ENCODE measurements at places on chromosomes 7 and 10.

GRCh38 chr7:6691103-6691502 lies 15.6 kb downstream of the ZNF12 start:
- DNase-seq = no peak

DNA sequence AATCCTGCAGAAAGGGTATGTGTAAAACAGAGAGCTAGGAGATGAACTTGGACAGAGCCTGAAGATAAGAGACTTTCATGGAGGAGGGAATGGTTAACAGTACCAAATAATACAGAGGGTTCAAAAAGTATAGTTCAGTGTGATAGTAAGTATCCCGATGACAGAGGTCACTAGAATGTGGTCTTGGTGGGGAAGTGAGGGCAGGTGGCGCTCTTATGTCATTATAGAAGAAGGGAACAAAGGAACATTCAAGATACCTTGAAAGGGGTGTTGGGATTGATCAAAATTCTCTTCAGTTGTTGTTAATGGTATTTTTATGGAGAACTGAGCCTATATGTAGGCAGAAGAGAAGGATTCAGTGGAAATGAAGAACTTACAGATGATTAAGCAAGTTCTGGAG lies 312.5 kb downstream of the SUGCT start:
- DNase-seq = no peak

DNA sequence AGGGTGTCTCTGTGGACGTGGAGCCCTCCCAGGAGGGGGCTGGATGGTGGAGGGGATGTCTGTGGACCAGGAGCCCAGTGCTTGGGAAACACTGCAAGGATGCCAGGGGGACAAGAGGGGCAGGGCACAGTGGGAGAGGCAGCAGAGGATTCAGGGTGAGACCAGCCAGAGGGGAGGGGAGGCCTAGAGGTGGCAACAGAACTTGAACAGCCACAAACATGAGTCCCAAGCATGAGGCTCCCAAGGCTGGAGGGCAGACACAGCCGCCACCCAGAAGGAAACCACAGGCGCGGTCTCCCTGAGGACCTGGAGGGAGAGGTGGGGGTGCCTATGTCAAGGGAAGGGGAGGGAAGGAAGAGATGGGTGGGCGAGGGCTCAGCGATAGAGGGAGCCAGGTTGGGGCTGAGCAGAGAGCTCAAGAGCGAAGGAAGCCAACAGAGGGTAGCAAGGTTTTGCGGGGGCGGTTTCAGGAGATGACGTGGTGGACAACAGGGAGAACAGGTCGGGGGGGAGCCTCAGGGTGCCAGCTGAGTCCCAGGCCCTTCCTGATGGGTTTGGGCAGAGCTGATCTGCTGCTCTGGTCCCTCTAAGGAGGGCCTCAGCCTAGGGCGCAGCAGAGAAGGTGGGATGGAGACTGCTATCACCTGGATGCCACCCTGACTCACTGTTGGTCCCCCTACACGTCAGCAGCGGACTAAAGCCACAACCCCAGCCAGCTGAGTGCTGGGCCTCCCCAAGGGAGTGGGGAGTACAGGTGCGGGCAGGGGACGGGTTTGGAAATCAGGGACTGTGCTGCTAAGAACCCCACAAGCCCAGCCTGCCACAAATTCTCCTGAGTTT lies 6.7 kb upstream of the PILRA start:
- DNase-seq = no peak

DNA sequence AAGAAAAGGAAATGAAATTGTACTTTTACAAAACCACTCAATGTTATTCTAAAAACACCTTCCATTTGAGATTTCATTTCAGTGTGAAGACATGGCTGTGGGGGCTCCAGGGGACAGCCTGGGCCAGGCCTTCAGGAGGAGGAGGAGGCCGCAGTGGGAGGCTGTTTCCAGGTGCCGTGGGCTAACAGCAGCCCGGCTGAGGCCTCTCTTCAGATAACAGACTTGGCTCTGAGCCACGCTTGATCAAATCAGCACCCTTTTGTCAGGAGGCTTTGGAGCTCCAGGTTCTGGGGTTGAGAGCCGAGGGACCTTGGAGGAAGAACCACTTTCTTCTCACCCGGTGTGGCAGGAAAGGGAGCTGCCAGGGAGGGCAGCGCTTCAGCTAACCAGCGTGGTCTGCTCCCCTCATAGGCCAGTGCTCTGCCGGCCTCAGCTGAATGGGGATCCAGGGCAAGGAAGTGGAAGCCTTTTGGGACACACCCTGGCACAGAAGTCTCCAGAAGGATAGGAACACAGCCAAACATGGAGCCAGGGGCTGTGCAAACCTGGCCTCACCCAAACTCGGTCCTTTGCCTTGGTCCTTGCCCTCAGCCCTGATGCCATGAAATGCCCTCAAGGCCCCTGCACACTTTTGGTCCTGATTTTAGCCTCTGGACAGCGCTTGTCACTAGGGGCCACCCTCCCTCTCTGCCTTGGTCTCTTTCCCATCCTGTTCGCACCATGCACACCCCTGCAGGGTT lies 23.5 kb upstream of the CHST15 start:
- no peak for DNase-seq

DNA sequence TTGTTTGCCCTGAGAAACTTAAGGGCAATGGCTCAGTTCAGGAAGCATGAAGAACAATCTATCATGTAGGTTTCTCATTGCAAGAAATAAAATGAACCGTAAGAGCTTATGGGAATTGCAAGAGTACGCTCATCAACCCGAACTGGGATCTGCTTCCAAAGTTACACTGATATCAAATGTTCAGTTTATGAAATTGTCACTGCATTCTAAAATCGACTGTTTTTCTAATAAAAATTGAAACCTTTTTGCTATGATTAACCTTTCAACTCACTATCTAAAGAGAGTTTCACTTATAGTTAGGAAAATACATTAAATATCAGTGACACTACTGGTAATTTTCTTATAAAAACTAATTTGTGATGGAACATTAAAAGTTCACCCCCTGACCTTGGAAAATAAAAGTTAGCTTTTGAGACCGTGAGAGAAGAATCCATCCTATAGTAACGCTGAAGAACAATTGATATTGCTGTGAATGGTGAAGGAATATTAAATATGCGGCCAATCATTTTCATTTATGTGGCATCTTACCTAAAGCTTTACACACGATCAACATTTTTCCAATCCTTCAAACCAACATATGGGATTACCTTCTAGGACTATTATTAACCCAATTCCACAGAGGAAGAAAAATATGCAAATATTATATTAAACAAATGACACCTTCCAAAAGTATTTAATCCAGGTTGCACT lies 2.2 kb downstream of the MEOX2 start:
- DNase-seq = peak; percentile 59

DNA sequence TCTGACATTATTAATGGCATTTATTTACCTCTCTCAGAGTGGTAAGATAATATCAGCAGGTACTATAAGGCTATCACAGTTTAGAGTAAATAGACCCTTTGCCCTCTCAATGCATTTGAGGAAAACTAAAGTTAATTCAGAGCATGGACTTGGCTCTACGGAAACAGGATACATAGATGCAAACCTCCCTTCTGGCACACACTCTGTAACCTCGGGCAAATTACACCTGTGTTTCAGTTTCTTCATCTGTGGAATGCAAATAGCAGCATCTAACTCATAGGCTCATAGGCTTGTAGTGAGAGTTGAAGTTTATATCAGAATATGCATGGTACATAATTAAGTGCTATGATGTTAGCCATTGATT lies 5.6 kb downstream of the RAPGEF5 start:
- no peak for DNase-seq

GRCh38 chr7:52962402-52963076 lies 72.9 kb upstream of the POM121L12 start:
- DNase-seq = no peak

- DNase-seq = no peak
Measured at GRCh38 chr7:128887169-128888038, 23.1 kb downstream of the KCP start.

DNA sequence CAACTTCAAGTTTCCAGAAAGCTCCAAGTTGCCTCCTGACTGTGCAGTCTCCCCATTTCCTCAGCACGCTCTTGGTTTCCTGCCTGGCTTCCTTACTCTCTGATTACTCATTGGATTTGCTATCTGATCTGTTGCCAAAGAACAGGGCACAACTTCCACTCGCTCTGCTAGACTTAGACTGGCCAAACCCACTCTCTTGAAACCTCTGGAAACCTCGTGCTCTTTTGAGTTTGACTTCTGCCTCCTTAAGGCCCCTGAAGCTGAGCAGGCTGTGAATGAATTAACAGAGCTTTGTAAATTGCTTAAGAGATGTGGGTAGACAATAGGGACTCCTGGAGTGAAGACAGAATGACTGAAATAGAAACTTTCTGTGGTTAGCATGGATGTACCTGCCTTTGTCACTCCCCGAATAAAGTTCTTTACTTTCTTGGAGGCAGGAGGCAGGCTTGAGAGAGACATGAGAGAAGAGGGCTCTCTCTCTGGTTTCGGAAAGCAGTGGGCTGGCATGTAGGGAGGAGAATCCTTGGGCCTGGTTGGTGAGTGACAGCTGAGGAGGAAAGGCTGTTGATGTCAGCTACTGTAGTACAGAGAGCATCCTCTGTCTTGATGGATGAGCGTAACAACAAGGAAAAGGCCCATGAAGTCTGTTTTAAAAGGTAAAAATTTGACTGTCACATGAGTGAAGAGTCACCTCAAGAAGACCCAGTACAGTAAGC lies 70.8 kb downstream of the CHN2 start:
- DNase-seq = no peak

DNA sequence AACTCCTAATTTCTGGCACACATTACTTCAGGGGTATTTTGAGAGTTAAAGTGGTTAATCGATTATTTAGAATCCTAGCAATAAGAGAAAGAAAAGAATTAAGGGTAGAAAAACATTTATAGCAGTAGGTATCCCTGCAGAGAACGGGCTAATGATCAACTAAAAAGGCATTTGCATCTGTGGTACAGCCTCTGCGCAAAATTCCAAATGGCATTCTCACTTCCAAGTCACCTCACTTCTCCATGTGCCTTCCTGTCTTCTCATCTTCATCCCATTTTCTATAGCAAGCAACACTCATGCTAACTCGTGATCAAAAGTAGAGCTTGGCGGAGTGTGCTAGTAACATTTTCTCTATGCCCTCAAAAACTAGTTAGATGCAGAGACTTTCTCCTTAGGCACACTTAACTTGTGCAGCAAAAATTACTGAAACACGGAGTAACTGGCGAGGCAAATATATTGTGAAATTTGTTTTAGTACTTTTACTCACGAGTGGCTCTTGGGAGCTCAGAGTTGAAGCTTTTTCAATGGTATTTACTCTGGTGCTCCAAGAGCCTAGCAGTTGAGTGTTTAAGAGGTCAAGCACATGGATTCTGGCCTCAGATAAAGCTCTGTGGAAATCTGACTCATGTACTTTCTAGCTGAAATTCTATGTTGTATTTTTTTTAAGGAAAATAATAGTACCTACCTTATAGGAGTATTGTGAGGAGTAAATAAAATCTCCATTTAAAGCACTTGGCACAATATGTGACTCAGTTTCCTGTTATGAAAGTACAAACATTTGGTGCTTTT lies 65.1 kb downstream of the MET start:
- DNase-seq = no peak

DNA sequence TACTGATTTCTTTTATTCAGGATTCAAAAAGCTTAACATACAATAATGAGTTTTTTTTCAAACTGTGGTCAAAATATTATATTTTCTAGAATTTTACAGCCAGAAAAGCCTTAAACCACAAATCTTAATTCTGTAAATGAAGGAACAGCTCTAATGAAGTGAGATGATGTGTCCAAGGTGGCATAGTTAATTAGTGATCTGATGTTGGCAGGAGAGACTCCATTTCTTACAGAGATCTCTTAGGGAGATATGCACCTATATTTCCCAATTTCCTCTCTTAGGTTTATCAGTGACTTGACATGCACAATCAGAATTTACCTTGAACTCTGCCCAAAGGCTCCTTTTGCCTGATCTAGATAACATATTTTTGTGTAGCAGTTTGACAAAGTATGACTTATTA lies 211.1 kb upstream of the ZNF804B start:
- DNase-seq = no peak

GRCh38 chr10:44378626-44379025 lies 6.3 kb downstream of the CXCL12 start:
- DNase-seq = no peak

DNA sequence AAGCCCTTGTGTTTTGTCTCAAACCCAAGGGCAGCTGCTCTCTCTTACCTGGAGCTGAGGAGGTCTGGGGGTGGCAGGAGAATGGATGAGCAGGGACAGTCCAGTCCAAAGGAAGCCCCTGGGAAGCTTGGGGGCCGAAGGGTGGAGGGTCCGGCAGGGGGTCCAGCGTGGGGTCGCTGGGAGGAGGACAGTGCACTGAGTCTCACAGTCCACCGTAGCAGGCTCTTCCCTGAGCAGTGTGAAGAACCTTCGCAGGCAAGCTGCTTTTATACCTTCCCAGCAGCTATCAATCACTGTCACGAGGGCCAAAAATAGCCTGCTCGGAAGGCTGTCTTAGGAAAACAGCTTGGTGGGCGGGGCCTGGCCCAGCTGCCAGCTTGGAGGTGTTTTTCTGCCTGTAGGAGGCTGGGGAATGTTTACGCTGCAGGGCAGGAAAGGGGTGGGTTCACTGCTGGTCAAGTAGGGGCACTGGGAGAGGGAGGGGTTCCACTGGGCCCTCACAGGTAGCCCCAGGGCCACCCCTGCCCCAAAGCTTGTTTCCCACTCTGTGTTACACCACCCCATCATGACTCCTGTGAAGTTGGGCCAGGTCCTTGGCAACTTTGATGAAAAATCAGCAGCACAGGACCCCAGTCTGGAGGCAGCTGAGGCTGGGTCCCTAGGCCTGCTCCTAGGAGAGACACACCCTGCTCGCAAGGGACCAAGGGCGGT lies at the start of gene DEPP1:
DEPP1 (minus strand) TSS at position 240 of the 711 bp plus-strand sequence. CDS start 779 bp downstream, outside the sequence.
- peak; percentile 83 for DNase-seq

DNA sequence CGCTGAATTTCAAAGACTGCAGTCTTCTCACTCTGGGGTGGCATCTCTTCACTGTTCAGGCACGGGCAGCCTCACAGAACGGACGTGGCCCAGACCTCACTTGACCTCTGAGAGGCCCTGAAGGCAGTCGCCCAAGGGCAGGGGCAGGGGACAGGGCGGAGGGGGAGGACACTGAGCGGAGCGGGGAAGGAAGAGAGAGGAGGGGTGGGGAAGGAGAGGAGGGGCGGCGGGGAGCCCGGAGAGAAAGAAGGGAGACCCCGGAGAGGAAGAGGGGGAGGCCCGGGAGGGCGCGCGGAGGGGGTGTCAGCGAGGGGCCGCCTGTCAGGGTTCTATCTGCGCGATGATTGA lies 58.7 kb upstream of the COMTD1 start:
- DNase-seq = no peak

DNA sequence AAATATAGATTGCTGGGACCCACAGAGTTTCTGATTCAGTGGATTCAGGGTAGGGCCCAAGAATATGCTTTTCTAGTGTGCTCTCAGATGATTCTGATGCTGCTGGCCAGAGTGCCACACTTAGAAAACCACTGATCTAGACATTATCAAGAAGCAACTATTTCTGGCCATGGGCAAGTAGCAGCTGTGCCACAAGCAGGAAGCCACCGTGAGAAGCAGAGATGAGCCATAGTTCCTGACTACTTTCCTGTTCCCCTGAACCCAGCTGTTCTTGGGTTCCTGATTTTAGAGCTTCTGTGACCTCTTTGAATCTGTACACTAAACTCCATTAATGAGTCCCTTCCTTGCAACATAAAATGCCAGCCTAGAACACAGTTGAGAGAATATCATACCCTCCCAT lies 38.1 kb upstream of the PIK3AP1 start:
- DNase-seq = peak; percentile 8

Measured in dermis microvascular lymphatic vessel endothelial cell (primary cell).